ENCODE measurements at places on chromosomes 16 and 17. TPM values are rescaled to one million over a fixed set of nuclear protein-coding genes. Genes with fewer than 3 reads are reported as not detected.

DNA sequence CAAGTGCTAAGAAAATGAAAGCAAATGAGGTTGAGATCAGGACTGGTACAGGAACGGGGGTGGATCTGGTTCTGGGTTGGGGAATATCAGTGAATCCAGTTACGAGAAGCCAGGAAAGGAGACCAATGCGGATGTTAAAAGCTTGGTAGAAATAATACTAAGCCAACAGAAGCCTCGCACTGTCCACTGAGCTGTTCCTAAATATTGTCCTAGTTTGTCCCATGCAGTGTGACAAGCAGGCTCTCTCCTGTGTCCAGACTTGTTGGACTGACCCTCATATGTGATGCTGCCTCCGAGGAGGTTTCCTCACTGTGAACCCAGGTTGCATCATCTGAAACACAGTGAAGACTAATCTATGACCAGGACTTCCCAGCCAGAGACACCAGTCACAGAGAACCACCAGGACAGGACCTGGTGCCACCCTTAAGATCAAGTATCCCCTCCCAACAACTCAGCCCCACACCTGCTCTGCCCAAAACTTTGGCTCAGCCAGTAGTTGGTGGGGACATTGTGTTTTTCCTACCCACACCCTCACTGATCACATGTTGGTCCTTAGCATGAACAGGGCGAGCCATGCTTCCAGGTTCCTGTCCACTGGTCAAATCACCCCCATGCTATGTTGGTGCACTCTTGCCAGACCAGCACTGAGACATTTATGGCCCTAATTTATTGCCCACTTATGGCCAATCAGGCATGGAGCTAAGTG, 32.7 kb upstream of the SCNN1B start:
- no peak for DNase-seq

DNA sequence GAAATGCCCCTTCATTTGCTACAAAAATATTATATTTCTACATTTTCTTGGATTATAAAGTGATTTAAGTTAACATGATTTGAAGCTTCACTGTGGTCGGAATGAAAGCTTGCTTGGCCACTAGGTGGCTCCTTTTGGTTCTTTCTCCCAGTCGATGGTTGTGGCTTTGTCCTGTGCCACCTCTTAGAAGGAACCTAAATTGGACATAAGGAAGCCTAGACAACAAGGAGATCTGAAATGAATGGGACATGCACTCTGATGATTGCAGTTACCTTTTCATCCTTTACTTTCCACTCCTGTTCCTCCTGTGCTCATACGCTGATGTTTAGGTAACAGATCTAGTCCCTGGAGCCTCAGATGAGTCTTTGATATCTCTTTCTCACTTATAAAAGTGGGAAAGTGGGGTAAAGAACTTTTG, 39.2 kb downstream of the FTO start:
- no peak for DNase-seq

- no peak for DNase-seq
These were observed 5.0 kb upstream of the TRAF4 start for GRCh38 chr17:28738680-28739384.

DNA sequence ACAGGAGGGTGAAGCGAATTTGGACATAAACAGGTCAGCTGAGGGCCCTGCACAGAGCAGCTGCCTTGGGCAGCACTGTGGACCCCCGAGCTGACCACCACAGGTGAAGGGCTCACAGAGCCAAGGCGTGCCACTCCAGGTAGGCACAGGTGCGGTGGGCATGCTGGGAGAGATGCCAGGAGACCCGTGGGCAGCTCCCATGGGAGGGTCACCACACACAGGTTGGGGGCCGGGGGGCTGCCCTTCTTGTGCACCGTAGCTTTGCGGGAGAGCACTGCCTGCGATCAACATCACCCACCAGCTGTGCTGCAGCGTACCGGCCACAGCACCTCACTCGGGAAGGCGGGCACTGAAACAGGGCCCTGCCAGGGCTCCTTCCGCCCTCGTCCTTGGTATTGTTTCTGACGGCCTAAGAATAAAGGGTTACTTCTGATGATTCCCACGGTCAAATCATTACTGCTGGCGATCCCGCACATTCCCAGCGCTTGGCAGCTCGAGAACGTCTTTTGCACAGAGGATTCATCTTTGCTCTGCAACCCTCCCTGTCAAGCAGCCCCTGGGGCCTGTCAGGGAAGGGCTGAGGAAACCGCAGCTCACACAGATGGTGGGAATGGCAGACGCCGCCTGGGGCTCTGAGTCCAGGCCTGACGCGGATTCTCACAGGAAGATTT, 181.7 kb downstream of the BANP start:
- DNase-seq = no peak

DNA sequence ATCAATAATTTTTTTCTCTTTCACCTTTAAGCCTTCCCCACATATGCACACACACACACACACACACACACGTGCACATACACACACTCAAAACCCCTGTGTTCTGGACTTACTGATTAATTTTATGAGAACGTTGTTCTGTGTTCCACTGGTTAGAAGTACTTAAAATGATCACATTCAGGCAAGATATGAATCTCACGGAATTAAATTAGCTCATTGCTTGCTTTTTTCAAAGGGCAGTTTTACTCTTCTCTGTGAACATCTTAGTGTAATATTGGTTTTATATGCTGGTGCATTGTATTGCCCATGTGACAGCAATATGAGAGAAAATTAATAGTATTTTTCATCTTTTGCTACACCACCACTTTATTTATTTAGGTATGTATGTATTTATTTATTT, 377.3 kb upstream of the RBFOX1 start:
- no peak for DNase-seq

- DNase-seq = no peak
These were observed 9.3 kb downstream of the ARRB2 start for GRCh38 chr17:4719684-4720221.

DNA sequence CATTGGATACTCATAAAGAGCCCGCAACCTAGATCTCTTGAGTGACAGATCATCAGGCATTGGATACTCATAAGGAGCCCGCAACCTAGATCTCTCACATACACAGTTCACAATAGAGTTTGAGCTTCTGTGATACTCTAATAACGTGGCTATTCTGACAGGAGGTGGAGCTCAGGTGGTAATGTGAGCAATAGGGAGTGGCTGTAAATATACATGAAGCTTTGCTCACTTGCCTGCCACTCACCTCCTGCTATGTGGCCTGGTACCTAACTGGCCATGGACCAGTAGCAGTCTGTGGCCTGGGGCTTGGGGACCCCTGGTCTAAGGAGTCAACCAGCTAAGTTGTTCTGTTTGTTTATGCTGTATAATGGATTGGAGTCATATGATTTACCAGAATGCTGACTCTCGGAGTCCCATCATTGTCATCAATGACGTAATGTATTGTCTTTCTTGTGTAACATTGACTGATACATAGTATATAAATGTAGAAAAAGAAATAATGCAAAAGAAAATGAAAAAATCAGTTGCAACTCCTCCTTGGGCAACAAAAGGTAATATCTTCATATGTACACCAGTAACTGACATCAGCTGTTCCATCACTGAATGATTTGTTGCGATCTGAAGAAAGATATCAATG, 17.5 kb downstream of the ABCA9 start:
- no peak for DNase-seq

DNA sequence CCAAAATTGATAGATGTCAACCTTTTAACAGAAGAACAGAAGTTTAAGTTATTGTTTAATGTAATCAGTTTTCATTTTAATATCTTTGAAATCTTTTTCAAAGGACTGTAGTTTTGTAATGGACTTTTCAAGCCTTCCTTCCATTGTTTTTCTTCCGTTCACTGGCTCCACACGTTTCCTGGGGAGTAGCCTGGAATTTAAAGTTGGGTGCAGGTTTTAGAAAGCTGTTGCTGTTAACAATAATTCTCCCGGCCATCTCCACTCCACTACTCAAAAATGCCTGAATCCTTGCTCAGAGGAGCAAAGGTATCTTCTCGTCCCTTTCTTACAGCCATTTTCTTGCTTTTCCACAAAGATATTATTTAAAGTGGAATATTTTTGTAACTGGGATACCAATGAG, 4.7 kb upstream of the COQ7 start:
- no peak for DNase-seq

DNA sequence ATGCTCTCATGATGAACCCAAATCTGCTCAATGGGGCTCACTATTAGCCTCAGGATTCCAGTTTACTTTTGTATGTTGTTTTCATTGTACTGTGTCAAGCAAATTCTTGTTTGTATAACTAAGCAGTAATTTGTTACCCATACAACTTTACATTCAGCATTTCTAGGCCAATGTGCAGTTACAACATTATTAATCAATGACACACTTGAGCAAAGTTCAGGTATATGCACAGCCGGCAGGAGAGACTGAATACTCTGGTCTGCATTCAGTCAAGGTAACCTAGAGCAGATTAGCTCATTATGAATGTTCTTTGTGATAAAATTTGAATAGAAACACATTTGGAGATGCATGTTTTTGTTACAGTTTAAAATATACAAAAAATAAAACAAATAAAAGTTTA, 2.2 kb upstream of the MYO1D start:
- DNase-seq = no peak

GRCh38 chr17:45784741-45785479, 790 bp downstream of the CRHR1 start:
- no peak for DNase-seq

DNA sequence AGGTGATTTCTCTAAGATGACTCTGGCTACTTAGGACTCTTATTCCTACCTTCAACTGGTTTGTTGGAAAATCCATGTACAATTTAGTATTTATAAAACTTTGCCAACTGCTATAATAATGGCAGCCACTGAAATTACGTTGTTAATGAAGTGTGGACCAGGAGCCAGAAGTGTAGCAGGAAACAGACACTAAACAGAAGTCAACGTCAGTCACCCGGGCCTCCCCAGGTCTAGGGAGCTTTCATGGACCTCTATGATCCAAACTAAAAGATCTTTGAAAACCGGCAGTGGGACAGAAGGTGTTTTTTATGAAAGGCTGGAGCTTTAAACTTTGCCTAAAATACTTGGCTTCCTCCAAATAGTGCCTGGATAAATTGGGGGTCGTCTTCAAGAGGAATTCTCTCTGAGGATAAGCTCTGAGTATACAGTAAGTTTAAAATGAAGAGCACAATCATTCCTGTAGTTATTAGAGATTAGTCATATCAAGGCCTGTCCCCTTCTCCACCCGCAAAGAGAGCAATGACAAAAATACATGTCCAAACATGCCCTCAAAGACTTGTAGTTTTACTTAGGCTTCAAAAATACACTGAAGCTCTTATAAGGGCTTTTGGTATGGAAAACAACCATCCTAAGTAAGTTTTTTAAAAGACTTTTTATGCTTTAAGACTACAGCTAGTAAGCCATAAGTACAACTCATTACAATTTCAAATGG, 34.6 kb downstream of the DCUN1D3 start:
- no peak for DNase-seq

GRCh38 chr17:19554393-19554792, 20.7 kb downstream of the SLC47A1 start:
- no peak for DNase-seq

GRCh38 chr16:12341423-12341822, 364.9 kb downstream of the SNX29 start:
- no peak for DNase-seq

The ACSM2A gene
- not detected for total RNA-seq

The SLC9A5 gene
- 1.1 TPM for total RNA-seq

The ANKRD13B gene
- 8.1 TPM for total RNA-seq

The EVI2B gene
- total RNA-seq = 2.0 TPM

The GAS2L2 gene
- total RNA-seq = 0.08 TPM

The DCTPP1 gene
- total RNA-seq = 23.1 TPM

The NEUROD2 gene
- total RNA-seq = 0.08 TPM

The MPO gene
- 0.94 TPM for total RNA-seq
